SIG-M5 (cell line): ENCODE measurements at places on chromosomes 6 and 20.

DNA sequence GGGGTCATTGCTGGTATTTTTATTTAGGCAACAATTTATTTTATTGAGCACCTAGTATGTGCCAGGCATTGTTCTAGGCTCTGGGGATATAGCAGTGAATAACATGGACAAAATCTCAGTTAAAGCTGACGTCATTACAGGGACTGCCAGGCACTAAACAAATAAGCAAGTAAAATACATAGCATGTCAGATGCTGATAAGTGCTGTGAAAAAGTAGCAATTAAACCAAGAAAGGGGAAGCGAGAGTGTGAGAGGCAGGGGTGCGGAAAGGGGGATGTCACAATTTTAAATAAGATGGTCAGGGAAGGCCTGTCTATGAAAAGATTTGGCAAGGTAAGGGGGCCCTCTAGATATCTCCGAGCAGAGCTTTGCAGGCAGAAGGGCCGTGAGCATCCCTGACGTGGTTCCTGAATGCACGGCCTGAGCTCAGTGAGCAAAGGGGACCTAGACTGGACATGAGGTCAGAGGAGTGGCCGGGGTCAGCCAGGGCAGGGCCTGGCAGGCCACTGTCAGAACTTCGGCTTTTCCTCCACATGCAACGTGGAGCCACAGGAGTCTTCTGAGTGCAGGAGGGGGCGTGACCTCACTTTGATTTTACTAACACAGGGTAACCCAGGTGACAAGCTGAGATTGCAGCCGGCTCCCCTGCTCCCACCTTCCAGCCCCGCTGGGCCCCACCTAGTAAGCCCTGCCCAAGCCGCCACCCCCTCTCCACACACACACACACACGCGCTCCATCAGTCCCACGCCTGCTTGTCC lies 24.2 kb upstream of the SIRPA start:
- DNase-seq: peak; percentile 85

DNA sequence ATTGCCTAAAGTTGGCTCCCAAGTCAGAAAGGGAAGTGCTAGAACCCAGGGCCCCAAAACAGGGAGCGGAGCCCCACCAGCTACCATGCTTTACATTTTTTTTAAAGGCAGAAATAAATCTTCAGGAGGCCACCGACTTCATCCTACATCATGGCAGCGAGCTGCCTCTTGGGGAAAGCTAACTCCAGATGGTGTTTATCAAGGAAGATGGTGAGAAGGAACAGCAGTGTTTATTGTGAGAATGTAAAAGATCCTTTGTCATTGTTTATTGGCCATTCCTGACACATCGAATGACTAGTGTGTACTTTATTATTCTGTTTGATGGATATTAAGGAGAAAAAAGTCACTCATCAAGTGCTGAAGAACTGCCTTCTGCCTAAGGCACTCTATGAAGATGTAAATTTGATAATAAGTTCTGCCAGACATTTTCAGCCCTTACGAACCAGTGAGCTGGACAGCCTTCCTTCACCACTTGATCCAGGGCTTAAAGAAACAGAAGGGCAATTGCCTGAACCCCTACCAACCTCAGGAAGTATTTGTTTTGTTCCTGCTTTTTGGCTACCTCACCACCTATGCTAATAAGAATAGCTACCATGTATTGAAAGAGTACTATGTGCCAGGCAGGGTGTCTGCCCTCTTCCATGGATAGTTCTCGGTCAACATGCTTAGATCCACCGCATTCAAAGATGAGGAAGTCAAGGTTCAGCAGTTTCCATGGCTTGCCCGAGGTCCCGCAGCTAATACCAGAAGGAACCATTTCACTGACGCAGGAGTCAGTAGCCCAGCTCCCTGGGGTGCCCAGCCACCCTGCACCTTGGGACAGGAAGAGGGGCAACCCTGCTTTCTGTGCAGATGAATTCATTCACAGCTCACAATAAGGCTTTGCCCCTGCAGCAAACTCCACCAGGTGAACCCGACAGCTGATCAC lies 194.7 kb upstream of the RREB1 start:
- no peak for DNase-seq

DNA sequence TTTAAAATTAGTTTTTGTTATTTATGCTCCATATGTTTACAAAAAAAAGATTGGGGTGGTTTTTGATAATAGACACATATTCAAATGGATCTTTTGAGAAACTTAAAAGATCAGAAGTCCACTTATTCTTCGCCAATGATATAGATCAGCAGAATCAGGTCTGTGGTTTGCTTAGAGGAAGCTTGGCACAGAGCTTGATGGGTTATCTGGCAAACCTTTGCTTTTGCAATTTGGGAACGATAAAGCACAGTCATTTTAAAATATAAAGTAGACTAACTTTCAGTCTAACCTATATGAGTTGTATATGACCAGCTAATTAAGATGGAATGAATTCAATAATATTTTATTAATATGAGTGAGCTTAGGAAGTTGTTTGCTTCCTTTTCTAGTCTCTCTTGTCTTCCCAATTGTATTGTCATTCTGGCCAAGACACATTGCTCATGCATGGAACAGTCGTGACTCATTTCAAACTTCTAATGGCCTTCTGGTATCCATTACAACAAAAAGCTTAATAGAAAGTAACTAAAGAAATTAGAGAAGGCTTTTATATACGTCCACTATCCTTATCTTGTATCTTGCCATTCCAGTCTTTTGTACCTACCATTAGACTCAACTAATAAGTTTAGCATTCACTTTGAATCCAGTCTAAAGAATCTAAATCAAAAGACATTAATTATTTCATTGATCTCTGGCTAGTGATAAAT lies 118.7 kb downstream of the TBX18 start:
- no peak for DNase-seq

GRCh38 chr20:29873946-29874345 lies 1383.5 kb upstream of the DEFB115 start:
- DNase-seq: no peak

DNA sequence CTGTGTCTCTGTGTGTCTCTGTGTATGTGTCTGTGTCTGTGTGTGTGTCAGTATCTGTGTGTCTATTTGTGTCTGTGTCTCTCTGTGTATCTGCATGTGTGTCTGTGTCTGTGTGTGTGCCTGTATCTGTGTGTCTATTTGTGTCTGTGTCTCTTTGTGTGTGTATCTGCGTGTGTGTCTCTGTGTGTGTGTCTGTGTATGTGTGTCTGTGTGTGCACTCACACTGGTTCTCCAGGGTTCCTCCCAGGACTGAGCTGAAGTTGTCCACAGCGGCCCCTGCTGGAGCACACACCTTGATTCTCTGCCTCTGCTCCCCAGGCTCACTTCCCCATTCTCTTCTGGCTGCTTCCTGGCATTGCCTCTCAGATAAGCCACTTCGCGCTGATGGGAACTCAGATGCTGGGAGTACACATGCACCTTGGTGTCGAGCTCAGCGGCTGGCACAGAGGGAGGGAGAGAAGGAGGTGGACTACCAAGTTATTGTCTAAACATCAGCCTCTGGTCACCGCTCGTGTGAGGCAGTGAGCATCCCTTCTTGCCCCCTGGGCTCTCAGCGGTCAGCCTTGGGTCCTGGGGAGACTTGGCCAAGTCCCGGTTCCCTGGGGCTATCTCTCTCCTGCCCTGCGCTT lies 104.9 kb upstream of the NXT1 start:
- DNase-seq: peak; percentile 40

DNA sequence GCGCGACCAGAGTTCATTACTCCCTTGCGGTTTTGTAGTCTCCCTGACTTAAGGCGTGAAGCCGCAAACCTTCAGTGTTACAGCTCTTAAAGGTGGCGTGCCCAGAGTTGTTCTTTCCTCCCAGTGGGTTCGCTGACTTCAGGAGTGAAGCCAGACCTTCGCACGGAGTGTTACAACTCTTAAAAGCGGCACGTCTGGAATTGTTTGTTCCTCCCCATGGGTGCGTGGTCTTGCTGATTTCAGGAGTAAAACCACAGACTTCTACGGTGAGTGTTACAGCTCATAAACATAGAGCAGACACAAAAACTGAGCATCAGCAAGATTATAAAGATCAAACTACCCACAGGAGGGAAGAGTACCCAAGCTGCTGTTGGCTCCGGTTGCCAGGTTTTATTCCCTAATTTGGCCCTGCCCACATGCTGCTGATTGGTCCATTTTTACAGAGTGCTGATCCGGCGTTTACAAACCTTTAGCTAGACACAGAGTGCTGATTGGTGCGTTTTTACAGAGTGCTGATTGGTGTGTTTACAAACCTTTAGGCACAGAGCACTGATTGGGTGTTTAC lies 10.4 kb downstream of the TMEM14C start:
- no peak for DNase-seq

- no peak for DNase-seq
Measured at GRCh38 chr6:170388113-170388512, 81.6 kb downstream of the FAM120B start.

DNA sequence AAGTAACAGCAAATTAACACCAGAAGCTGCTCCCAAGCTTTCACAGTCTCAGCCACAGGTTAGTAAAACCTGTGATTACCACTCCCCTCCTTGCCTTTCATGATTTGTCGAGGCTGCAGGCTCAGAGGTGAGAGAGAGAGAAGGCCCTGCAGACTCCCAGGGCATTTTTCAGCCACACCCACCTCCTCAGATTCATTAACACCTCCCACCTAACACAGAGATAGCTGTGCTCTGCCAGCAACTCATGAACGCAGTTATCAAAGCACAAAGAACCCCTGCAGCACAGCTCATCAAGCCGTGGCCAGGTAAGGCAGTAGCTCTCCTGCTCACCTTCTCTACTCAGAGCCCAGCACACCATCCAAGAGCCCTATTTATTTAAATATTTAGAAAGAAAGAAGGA lies 27.1 kb downstream of the F13A1 start:
- no peak for DNase-seq

DNA sequence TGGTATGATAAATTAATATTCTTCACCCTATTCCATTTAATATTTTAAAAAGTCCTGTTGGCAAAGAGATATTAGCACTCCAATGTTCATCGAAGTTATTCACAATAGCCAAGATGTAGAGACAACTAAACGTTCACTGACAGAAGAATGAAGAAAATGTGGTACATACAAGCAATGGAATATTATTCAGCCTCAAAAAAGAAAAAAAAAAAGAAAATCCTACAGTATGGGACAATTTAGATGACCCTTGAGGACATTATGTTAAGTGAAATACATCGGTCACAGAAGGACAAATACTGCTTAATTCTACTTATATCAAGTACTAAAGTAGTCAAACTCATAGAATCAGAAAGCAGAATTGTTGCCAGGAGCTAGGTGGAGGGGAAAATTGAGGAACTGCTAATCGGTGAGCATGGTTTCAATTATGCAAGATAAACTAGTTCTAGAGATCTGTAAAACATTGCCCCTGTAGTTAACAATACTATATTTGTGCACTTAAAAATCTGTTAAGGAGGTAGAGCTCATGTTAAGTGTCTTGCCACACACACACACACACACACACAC lies 4.7 kb downstream of the GCLC start:
- no peak for DNase-seq

- no peak for DNase-seq
Measured at GRCh38 chr6:25959890-25960536, 2.6 kb upstream of the TRIM38 start.

GRCh38 chr6:96809119-96809518 lies 28.2 kb downstream of the GPR63 start:
- DNase-seq: no peak

DNA sequence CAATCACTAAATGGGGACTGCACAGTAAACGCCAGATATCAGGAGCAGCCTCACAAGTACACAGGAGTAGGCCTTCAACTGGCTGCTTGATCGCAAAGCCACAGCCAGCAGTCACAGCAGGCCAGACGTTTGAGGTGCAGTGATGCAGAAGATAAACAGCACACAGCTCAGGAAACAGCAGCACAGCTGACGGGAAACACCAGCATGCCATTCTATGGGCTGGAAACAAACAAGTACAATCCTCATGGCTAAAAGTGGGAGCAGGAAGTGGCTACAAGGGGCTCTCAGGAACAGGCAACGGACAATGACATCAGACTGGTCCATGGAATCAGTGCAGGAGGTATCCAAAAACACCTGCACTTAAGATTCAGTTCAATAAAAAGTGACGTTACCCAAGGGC lies 111.0 kb downstream of the DTNBP1 start:
- no peak for DNase-seq

GRCh38 chr6:155861821-155862220 lies 406.2 kb upstream of the NOX3 start:
- DNase-seq: no peak

- DNase-seq: no peak
Measured at GRCh38 chr6:44265722-44266233, 427 bp upstream of the NFKBIE start.
